Activated CD8-positive, alpha-beta memory T cell treated with anti-CD3 and anti-CD28 coated beads for 1 hour (primary cell): ENCODE measurements at places on chromosomes 12 and 14.

DNA sequence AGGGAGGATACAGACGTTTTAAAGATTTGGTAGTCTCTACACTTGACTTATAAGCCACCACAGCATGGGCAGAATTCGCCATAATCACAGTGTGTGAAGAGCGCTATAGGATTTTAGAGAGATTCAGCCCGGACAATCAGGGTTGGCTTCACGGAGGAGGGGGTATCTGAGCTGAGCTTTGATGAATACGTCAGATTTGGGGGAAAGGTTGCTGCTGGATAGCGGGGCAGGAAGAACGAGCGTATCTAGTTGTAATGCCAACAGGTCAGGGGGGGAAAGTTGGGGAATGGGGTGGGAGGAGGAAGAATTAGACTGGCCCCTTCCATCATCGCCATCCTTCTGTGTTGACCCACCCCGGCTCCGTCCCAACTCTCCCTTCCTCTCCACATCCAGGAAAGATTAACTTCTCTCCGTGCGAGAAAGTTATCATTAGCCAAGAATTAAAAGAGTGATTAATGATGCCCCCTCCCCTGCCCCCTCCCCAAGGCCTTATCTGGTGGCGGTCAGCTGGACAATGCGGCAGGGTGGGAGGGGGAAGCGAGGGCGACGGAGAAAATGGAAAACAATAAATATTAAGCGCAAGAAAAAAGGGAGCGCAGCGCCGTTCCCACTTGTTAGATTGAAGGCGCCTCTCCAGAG lies 13.5 kb upstream of the GPATCH2L start:
- DNase-seq: no peak

- DNase-seq: no peak
Observed at GRCh38 chr12:41709012-41709411, 435.7 kb downstream of the GXYLT1 start.

GRCh38 chr12:47736877-47737676 lies 11.8 kb upstream of the ENDOU start:
- no peak for DNase-seq

DNA sequence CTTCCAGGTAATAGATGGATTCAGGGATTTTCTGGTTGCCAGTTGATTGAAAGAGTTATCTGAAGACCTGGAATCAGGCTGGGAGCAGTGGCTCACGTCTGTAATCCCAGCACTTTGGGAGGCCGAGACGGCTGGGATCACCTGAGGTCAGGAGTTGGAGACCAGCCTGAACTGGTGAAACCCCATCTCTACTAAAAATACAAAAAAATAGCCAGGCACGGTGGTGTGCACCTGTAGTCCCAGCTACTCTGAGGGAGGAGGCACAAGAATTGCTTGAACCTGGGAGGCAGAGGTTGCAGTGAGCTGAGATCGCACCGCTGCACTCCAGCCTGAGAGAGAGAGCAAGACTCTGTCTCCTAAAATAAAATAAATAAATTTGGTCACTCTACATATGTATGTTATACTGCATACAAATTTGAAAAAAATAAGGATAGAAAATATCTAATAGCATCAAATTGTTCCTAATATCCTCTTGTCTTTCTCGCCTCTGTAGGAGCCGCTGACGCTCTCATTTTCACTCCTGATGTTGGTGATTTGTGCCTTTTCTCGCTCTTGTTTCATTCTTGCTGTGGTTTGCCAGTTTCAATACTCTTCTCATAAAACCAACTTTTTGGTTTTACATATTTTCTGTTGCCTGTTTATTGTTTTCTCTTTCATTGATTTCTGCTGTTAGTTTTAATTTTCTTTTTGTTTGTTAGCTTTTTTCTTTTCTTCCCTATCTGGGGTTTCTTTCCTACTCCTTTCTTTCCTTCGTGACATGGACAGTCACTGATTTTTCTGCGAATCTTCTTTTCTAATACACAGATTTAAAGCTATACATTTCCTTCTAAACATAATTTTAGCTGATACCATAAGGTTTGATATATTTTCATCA lies 23.8 kb upstream of the PLD4 start:
- no peak for DNase-seq

- DNase-seq: no peak
Observed at GRCh38 chr12:125202421-125202820, 137.2 kb downstream of the AACS start.

DNA sequence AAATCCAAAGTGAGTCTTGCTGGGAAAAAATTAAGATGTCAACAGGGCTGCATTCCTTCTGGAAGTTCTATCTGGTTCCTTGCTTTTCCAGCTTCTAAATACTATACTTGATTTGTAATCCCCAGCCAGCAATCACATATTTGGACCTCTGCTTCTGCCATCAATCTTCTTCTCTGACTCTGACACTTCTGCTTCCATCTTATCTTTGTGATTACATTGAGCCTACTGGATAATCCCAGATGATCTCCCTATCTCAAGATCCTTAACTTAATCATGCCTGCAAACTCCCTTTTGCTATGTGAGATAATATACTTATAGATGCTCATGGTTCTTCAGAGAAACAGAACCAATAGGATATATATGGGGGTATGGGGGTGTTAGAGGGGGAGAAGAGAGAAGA lies 49.9 kb upstream of the ZDHHC17 start:
- no peak for DNase-seq

- DNase-seq: no peak
Observed at GRCh38 chr12:52759695-52760094, 17.4 kb downstream of the KRT76 start.

GRCh38 chr14:96256407-96256806 lies 397 bp downstream of the BDKRB1 start:
- no peak for DNase-seq

GRCh38 chr12:15883536-15883935 lies 1.3 kb downstream of the STRAP start:
- no peak for DNase-seq
